ENCODE measurements at places on chromosomes 1 and 21. TPM values are rescaled to one million over a fixed set of nuclear protein-coding genes. Genes with fewer than 3 reads are reported as not detected.

The EPS8L3 gene
- not detected for polyA plus RNA-seq

The RPS6KC1 gene
- polyA plus RNA-seq, result 15.5 TPM

The SIM2 gene
- polyA plus RNA-seq, result not detected

The OR10Z1 gene
- polyA plus RNA-seq, result 0.01 TPM

The CDC7 gene
- polyA plus RNA-seq, result 41.6 TPM

Data from K562 (cell line).